Endodermal cell (in vitro differentiated cells): ENCODE measurements at places on chromosomes 3 and 15.

- H3K4me1 ChIP-seq: peaks cover 11% of the 10 kb centered on the region
- no peak overlapping the region for H3K27ac ChIP-seq
- H3K4me3 ChIP-seq: no peak overlapping the region
Observed at GRCh38 chr3:161559177-161559998, 62.8 kb downstream of the OTOL1 start.

GRCh38 chr15:58329781-58330671 lies 101.8 kb upstream of the LIPC start:
- no peaks in the 10 kb centered on the region for H3K27me3 ChIP-seq
- H3K4me3 ChIP-seq: no peak overlapping the region
- peak; percentile 69 for DNase-seq
- H3K36me3 ChIP-seq: no peaks in the 10 kb centered on the region

DNA sequence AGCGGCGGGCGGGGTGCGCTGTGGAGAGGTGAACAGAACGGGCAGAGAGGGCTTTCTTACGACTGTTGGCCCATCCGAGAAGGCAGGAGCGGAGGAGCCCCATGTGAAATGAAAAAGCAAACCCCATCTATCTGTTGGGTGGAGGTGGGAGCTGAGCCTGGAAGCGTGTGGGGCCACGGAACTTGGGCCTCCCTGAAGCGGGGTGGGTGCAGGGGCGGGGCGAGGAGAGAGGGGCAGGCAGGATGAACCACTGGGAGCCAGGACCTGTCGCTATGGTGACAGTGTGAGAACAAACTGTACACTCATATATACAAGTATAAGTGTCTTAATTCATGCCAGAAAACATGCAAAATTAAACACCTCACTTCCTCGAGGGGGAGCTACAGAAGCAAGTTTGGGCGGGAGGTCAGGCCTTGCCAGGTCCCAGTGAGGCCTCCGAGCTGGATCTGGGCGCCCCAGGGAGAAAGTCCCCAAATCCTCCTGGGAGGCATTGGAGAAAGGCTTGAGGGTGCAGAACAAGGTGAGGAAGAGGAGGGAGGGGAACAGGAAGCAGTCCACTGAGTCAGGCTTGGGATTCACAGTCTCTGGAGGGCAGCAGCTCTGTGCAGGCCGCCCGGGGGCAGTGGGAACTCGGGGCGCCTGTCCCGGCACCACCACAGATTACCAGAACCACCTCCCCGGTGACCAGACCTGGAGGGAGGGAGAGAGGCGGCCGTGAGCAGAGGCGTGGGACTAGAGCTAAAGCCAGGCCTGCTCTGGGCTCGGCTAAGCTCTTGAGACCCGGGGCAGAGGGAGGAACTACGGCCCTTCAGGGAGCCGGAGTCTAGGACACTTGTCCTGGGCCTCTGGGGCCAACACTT lies 34.8 kb downstream of the RBPMS2 start:
- H3K27me3 ChIP-seq: no peaks in the 10 kb centered on the region
- H3K4me1 ChIP-seq: no peaks in the 10 kb centered on the region
- H3K27ac ChIP-seq: no peak overlapping the region
- no peak for DNase-seq
- no peak overlapping the region for H3K4me3 ChIP-seq
- H3K36me3 ChIP-seq: peaks cover 63% of the 10 kb centered on the region

DNA sequence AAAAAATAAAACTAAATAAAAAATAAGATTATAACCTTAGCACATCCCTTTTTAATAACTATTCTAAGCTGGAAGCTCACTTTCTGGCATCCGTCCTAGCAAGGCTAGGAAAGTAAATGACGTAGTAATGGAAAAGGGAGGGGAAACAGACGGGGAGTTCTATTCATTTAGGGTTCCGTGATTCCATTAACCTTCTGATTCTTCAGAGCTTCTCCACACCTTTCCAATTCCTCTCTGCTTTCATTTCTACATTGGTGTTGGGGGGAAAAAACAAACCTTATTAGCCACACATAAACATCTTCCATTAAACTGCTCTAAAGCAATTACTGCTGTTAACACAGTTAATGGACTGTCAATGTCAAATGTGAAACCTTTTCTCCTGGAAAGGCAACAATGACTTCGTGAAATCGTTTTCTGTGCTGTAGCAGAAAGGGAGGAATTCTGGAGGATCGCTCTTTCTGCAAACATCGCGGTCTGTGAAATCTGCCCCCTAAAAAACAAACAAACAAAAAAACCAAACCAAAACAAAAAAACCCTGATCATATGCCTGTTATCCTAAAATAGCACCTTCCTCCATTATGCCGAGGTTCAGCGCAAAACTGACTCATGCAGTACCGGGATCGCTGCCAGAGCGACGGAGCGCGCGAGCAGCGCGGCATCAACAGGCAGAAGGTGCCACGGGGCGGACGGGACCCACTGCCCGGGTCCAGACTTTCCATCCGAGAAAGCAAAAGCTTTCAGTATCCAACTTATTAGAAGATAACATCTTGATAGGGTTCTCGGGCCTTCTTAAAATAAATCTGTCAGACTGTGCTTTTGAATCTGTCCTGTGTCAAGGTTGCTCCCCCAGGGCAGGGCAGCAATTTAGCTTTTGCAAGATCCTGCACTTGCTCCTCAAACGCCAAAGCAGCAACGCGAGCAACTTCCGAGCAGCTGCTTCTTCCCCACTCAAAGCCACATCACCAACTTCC lies 156.2 kb downstream of the FGF12 start:
- H3K36me3 ChIP-seq: no peaks in the 10 kb centered on the region
- no peak overlapping the region for H3K27ac ChIP-seq
- H3K27me3 ChIP-seq: no peaks in the 10 kb centered on the region
- no peaks in the 10 kb centered on the region for H3K4me1 ChIP-seq

DNA sequence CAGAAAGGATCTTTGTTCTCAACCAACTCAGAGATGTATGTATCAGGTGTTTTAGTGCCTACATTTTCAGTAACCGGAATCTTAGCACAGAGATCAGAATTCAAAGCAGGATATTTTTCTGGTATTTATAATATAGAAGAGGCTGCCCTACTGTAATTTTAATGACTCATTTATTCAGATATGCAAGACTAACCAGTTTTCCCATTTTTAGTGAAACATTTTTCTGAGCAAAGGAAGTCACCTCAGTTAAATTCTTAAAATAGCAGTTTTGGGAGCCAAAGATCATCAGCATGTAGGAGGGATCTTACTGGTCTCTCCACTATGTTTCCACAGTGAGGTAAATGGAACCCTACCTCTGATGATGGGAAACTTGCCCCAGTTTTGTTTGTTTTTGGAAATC lies 42.0 kb downstream of the SRP14 start:
- H3K36me3 ChIP-seq: peaks cover 21% of the 10 kb centered on the region
- H3K4me3 ChIP-seq: no peak overlapping the region
- no peak for DNase-seq
- no peak overlapping the region for H3K27ac ChIP-seq
- no peaks in the 10 kb centered on the region for H3K27me3 ChIP-seq

DNA sequence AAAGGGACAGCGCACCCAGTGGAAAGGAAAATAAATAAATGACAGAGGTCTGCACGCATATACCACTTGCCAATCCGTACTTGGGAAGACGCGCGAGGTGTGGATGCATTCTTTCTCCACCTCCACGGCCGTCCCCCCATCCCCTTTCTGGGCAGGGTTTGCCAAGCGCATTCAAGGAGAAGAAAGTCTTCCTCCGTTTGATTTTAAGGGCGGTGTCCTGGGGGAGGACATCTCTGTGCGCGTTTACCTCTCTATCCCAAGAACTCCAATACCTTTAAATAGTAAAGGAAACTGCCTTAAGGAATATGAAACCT lies 576 bp upstream of the MB21D2 start:
- H3K4me1 ChIP-seq: peaks cover 11% of the 10 kb centered on the region
- H3K27me3 ChIP-seq: no peaks in the 10 kb centered on the region
- DNase-seq: no peak
- H3K27ac ChIP-seq: peak overlapping the region; percentile 59
- H3K36me3 ChIP-seq: no peaks in the 10 kb centered on the region
